ENCODE measurements at places on chromosomes 2 and 18. TPM values are rescaled to one million over a fixed set of nuclear protein-coding genes. Genes with fewer than 3 reads are reported as not detected.
A peak's percentile ranks its signal among the peaks of the same experiment; 100 is the strongest.

CABLES1 gene
- total RNA-seq, result not detected

STON1 gene
- total RNA-seq, result 3.1 TPM

DNA sequence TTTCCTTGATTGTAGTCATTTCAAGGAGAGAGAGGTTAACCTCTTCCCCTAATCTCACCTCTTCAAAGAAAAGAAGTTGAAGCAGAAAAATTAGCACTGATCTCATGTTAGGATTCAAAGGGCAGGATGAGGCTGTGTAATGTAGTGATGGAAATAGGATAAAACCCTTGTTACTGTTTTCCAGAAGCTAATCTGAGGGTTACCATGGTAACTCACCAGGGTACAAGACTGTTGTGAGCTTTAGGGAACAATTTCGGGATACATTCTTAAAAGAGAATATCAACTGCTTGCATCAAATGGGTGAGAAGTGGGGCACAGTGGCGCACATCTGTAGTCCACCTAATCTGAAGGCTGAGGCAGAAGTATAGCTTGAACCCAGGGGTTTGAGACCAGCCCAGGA lies 64.9 kb upstream of the SLC39A10 start:
- DNase-seq, result no peak

GRCh38 chr2:229901819-229902218 lies 20.0 kb downstream of the TRIP12 start:
- no peak for DNase-seq

ANKRD29 gene
- not detected for total RNA-seq

GRCh38 chr2:218716070-218716469 lies 5.4 kb downstream of the TTLL4 start:
- DNase-seq, result no peak

DNA sequence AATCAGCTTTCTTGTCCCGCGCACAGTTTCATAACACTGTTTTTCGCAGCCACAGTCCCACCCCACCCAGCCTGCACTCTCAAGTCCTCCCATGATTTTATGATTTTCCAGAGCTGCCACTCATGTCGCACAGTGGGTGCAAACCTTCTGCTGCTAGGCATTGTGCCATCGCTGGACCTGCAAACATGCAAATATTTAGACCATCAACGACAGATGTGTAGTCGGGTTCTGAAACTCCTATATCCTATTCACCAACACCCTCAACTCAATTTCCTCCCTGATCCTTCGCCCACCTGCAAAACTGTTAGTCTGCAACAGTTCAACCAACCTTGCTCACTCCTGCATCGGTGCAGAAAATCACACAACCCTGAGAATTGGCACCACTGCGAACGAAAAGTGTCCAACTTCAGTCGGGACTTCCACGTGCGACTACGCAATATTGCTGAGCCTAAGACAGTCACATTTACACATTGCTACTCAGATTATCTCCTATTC lies 871 bp upstream of the ALS2 start:
- DNase-seq, result peak; percentile 28

DNA sequence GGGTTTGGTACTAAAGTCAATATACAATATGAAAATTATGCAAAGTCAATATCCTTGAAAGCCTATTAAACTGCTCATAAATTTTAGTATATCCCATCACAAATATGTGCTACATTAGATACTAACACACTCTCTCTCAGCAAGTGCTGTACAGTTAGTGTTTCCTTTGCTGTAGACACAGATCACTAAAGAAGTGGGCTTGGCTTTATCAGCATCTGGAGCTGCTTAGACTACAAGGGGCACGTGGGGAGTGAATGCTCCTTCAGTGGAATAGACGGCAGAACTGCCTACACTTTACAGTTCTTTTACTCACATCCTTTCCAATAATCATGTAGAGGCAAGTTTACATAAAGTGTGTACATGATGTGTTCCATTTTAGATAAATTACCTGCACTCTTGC lies 26.0 kb upstream of the EFEMP1 start:
- DNase-seq, result no peak

- DNase-seq, result no peak
These were observed 396.7 kb upstream of the RGPD4 start for GRCh38 chr2:107430006-107430405.

DNA sequence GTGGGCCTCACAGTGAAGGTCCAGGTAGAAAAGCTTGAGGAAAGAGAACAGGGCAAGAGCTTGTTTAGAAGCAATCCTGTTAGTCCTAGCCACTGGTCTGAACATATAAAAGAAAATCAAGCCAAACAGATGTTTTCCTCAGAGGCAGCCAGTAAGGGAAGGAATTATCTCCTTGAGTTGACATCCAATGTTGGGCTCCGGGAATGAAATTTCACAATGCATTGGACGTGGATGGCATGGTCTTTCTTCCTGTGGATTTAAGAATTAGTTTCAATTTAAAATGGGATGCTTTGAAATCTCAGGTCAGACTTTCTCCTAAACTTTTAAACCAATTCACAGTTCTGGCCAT lies 92.1 kb downstream of the ACKR3 start:
- DNase-seq, result no peak

MGAT5 gene
- total RNA-seq, result 81.3 TPM

SP100 gene
- total RNA-seq, result 226 TPM

IL18R1 gene
- total RNA-seq, result 9.5 TPM

MOGAT1 gene
- not detected for total RNA-seq

GRCh38 chr18:57276829-57277228 lies 75.5 kb upstream of the ST8SIA3 start:
- no peak for DNase-seq

PID1 gene
- total RNA-seq, result 0.47 TPM

MAPK4 gene
- total RNA-seq, result not detected

DNA sequence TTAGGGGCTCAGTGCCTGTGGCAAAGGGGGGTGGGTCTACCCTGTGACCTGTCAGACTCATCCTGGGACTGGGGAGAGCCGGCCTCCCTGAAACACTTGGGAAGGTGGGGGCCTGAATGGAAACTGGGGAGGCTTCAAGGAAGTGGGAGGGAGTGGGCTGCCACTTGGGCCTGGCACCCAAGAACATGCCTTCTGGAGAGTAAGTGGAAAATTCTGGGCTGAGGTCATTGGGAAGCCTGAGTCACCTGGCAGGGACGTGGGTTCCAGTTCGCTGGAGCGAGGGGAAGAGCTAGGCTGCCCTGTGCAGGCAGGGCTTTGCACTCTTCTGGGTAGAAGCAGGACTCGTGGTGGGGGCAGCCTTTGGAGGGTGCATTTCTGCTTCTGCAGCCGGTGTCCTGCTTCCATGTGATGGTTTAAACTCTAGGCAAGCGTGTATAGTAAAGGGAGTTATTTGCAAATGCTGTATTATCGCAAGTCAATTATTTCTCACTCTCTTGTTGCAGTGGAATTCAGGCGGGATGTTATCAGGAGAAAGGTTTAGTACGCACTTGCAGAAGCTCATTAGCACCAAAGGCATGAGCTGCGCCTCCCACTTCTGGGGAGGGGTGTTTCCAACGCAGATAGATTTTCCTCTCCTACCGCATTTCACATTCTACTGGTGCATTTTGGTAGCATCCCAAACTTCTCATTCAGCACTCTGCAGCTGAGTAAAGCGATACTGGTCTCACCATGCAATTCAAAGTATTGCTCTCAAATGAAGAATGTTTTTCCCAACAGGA lies 3.8 kb downstream of the LRRFIP1 start:
- no peak for DNase-seq

GRCh38 chr2:120391911-120392665 lies 46.2 kb downstream of the INHBB start:
- DNase-seq, result no peak

ABCG5 gene
- not detected for total RNA-seq

- no peak for DNase-seq
These were observed 755 bp downstream of the EIF4E2 start for GRCh38 chr2:232551250-232551638.

- DNase-seq, result no peak
These were observed 68.2 kb upstream of the CXCR4 start for GRCh38 chr2:136185981-136186776.

DNA sequence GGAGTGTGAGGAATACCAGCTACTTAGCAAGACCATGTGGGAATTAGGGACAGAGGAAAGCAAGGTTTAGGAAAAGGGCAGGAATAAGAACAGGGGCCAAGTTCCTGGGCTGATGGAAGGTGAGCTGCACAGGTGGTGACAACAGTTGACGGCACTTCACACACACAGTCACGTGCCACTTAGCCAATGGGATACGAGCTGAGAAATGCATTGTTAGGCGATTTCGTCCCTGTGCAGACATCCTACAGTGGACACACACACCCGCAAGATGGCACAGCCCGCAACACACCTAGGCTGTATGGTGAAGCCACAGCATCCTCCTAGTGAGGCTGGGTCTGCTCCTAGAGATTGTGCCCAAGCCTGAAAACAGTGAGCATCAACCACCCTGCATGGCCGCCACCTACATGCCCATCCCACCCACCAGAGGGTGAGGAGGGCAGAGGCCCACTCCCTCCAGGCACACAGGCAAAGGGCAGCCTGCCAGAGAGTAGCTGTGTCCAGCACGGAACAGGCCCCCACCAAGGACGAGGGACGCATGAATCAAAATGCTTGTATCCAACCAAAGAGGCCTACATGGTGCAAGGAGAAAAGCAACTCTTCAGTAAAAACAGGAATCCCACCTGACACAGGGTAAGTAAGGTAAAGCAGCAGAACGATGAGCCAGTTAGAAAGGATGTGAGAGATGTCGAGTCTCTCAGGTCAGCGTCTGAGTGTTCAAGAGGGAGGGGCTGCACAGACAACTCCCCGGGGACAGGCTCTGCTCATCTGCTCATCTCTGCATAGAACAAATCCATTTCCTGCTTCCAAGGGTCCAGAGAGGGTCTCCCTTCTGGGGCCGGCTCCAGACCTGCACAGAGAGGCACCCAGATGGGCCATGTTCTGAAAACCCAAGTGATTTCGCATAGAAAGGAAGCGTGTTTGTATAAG lies 51.3 kb downstream of the ZNF516 start:
- DNase-seq, result no peak

LRRC30 gene
- not detected for total RNA-seq

DNA sequence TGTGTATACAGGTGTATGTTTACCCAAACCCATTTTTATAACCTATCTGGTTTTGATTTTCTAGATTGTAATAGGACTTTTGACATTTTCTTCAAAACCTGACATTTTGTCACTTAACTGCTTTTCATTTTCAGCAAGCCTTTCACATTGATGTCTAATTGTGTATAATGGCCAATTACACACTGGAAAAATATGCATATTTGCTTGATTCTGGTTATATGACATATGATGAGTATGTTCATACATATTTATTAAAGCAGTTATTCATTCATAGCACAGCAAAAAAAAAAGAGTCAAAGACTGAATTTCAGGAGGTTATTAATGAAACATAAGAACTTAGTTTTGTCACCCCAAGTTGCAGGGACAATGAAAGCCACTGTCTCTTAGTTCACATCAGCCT lies 307.7 kb upstream of the TNP1 start:
- DNase-seq, result no peak

DNA sequence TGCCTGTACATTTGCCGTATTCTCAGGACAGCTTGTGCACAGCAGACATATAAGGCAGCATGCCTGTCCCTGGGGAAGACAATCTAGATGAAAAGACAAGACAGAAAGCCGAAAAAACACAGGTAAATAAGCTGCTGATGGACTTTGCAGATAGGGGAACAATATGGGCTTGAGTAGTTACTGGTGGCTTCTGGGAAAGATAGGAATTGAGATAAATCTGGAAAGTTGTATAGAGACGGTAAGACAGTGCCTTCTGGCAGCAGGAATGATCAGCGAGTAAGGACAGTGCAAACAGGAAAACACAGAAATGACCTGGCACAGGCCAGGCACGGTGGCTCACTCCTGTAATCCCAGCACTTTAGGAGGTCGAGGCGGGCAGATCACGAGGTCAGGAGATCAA lies 70.2 kb downstream of the FAM124B start:
- no peak for DNase-seq

C2orf66 gene
- total RNA-seq, result not detected

GRCh38 chr2:240412975-240413812 lies 22.3 kb upstream of the GPC1 start:
- no peak for DNase-seq

DNA sequence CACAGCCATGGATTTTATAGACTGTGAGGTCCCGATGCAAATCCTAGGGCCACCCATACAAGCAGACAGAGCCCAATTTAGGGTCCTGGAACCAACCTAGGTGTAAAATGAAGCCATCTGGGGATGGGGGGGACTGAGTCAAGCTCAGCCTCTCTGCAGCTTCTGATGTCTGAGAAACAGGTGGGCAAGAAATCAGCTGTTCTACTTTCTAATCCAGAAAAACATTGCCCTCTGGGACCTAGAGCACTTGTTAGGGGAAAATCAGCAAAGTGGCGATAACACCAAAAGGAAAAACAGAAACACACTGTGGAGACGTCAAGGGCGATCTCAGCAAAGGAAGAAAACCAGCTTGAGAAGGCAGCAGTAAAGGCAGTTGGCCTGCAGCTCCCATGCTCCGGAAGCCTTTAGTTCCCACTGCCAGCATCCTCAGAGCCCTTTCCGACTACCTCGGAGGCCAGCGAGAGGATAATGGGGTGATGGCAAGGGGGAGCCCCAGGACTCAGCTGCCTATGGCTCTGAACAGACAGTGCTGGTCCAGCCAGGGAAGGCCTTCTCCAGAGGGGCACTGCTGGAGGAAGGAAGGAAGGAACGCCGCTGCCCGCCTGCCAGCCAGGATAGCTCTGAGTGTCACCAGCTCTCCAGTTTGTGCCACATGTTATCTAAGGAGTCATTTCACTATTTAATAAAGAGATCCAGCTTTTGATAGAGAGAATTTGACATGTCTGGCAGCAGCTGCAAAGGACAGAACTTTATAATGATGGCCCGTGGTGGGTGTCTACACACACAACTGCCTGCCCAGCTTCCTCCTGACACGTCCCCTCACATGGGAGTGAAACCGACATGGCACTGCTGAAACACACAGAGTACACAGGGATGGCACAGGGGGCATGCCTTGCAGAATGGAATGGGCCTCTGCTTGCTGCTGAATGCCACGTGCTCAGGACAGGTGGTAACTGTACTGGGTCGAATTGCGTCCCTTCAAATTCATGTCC lies 37.7 kb downstream of the HS1BP3 start:
- DNase-seq, result no peak

DNA sequence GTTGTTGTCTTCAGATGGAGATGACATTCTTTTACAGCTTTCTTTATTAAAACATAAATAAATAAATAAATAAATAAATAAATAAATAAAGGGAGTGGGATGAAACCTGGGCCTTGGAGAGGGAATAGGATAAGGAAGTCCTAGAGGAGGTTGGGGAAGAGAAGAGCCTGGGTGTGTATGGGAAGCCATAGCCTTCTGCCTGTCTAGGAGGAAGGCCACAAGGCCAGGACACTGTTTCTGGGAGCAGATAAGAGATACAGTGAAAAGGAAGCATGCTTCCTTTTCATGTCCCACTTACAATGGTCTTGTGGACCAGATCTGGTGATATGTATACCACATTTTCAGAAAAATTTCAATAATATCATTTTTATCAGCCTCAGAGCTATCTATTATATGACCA lies 6.1 kb upstream of the TDRD15 start:
- DNase-seq, result no peak

- DNase-seq, result no peak
These were observed 30.5 kb downstream of the ZAP70 start for GRCh38 chr2:97743913-97744312.

COLEC12 gene
- 0.28 TPM for total RNA-seq

Data from CD4-positive, alpha-beta memory T cell (primary cell).